ENCODE measurements at places on chromosomes 3 and 15.

DNA sequence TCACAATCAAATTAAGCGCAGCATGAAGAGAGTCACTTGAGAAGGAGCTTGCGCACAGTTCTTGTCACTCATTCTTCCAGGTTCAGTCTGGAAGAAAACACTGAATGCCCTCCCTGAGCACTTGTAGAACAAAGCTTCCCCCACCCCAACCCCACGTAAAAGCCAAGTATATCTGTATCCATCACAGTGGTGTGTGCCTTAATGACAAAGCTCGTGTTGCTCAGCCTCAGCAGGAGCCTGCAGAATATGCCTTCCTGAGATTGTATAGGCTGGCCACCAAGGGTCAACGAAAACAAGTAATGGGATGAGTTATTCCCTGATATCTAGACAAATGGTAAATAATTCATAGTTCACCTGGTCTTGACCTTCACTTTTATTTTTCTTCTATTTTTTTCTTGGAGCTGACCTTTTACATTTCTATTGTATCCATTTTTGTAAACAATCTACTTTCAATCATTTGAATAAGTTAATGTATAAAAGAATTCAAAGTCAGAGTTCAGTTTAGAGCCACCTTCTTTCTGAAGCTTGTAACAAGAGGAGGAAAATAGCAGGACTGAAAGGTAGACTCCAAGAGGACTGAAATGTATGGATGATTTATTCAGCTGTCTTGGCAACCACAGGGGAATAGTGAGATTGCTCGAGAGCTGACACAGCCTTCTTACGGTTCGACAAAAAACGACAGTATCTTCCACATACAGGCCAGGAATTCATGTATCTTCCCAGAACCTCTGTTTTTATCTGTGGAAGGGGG lies 405.5 kb upstream of the TPM1 start:
- no peak for DNase-seq

DNA sequence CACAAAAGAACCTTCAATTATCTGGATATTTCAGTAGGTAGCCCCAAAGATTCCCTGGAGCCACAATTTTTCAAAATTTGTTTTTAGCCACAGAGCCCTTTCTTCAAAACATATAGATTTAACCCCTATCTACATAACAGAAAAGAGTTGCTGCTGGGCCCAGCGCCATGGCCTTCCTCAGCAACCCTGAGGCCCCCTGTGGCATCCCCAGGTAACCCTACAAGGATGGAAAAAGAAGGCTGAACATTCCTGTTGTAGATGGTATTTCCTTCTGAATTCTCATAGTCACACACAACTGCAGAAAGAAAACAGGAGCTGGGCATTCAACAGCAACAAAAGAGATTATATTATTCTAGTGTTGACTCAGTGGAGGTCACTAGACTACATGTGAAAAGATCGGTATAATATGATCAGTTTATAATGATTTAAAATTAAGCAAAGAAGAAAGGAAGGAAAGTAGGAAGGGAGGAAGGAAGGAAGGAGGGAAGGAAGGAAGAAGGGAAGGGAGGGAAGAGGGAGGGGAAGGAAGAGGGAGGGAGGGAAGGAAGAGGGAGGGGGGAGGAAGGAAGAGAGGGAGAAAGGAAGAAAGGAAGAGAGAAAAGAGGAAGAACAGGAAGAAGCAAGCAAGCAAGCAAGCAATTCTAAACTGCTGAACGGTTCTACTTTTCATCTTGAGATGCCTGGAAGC lies 342.5 kb upstream of the NR2F2 start:
- no peak for DNase-seq

DNA sequence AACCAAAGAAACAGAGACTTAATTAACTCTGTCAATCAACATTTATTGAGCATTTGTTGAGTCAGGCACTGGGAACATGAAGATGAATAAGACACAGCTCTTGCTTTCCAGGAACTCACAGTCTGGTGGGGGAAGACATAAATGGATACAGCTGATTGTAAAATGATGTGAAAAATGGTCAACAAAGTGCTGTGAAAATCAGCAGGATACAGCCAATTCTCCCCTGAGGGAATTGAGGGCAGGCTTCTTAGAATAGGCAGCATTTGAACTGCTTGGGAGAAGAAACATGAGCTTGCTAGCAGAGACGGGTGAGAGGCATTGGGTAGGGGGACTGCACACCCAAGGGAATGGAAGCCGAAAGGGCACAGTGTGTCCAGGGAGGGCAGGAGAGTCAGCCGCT lies 41.1 kb downstream of the MFSD1 start:
- peak; percentile 13 for DNase-seq

GRCh38 chr15:76274821-76275220 lies 36.4 kb downstream of the ETFA start:
- no peak for DNase-seq

DNA sequence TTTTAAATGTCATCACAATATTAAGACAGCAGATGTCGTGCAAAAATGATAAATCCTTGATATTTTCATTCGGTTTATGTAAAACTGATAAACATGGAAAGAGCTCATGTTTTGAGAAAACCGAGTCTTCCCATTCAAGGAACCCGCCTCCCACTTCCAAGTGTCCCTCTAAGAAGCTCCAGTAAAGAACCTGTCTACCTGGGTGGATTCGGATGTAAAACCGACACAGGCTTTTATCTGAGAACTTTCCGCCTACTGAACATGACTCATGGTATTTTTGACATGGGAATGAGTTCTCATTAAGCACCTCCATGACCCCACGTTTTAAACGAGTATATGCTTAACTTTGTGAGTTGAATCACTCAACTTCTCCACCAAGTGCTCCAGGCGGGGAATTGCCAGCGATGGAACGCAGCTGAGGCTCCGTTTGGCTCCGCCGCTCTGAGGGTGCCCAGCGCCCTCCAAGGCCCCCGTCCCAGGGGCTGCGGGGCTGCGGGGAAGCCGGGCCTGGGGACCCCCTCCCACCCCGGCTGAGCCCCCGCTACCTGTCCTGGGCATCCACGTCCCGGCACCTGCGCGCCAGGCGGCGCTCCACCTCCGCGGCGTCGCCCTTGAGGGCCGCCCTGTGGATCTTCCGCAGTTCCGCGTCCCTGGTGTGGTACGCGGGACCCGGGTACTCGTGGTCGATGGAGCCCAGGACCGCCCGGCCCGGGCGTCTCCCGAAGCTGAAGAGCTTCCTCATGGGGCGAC lies 119.9 kb downstream of the LMLN start:
- DNase-seq: peak; percentile 23

DNA sequence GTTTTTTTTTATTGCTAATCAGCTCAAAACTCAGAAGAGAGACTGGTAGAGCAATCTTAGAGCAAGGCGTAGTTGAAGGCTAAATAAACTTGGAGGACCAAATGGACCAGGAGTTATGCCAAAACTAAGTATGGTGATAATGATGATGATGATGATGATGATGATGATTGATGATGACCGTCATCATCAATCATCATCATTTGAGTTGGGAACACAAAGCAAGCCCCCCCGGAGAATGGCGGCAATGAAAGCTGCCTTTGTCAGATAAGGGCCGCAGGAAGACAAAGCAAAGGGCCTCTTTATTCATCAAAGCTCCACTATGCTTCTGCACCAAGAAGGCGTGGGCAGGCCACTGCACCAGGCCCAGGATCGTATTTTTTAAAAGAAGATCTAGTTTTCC lies 82.1 kb upstream of the RAD18 start:
- no peak for DNase-seq

GRCh38 chr3:32454111-32454510 lies 48.5 kb downstream of the CMTM6 start:
- DNase-seq: no peak

GRCh38 chr3:99409961-99410360 lies 228.4 kb upstream of the COL8A1 start:
- no peak for DNase-seq

GRCh38 chr3:108603691-108604090 lies 14.2 kb downstream of the DZIP3 start:
- no peak for DNase-seq

- DNase-seq: no peak
Observed at GRCh38 chr3:133925960-133926735, 30.5 kb upstream of the RAB6B start.

DNA sequence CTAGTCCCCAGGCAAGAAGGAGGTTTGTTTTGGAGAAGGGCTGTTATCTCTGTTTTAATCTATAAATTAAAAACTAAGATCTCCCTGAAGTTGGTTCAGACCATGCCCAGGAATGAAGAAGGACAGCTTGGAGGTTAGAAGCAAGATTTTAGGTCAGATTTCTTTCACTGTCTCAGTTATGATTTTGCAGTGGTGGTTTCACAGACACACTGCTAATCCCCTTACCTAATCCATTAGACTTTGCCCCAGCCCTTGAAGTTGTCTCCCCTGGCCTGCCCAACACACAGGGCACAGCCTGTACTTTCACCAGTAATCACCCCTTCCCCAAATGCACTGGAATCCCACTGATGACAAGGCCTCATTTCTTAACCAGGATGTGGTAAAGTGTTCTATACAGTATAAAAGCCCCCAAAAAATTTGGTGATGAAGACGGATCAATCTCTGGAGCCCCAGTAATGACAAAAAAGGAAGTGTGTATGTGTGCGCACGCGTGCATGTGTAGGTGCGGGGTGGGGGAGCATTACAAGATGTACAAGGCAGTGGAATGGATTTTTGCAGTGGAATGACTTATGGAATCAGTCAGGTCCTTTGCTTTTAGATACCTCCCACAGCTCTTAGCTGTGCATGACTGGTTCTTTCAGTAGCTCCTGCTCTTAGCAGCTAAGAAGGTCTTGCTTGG lies 73.1 kb upstream of the TERB2 start:
- no peak for DNase-seq

GRCh38 chr15:40062816-40063562 lies 24.0 kb upstream of the SRP14 start:
- no peak for DNase-seq
